ENCODE measurements at places on chromosomes 4 and X.
A peak's percentile ranks its signal among the peaks of the same experiment; 100 is the strongest.

DNA sequence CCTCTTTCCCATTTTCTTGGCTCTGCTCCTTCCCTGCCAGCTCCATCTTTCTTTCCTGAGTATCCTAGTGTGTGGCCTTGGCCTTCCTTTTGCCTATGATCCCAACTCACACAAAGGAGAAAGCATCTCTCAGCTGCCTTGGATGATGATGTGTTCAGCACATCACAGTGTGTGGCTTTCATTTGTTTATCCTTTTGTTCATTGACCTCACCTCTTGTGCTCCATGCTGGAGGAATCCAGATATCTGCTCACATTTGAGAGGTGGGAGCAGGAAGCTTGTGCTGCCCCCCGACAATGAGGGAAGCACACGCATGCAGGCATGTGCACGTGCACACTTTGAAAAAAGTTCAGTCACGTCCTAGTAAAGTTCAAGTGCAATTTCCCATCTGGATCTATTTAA lies 131.0 kb downstream of the SMIM20 start:
- no peak for DNase-seq

GRCh38 chr4:118811832-118812231 lies 24.1 kb downstream of the SEC24D start:
- no peak for DNase-seq

DNA sequence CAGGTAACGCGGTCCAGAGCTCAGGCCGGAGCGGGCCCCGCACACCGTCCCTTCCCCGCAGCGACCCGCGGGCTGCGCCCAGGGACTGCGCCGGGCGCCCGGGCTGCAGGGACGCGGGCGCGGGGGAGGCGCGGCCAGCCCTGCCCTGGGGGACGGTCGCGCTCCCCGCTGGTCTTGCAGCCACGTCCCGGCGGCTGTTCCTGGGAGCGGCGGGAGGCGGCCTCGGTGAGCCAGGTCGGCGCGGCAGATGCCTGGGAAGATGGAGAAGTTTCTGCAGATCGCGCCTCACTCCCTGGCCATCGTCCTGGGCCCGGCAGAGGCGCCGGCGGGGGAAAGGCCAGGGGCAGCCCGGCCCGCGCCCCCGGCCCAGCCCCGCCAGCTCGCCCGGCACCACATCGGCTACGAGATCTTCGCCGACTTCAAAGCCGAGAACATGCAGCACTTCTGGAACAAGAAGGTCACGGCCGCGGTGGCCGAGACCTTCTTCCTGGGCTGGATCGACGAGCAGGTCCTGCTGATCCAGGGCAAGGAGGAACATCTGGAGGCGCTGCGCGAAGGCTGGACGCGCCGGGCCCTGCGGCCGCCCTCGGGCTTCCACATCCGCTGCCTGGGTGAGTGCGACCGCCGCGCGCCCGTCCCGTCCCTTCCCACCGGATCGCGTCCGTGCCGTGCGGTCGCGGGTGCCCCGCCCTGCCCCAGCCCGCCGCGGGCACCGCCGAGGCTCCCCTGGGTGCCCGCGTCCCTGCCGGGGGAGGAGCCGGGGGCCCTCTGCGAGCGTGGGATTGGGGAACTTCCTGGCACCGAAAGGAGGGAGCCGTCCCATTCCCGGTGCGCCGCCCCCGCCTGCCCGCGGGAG lies 107.4 kb upstream of the STOX2 start:
- peak; percentile 16 for DNase-seq

- peak; percentile 45 for DNase-seq
Measured at GRCh38 chrX:15854080-15854655, 445 bp downstream of the AP1S2 start.

DNA sequence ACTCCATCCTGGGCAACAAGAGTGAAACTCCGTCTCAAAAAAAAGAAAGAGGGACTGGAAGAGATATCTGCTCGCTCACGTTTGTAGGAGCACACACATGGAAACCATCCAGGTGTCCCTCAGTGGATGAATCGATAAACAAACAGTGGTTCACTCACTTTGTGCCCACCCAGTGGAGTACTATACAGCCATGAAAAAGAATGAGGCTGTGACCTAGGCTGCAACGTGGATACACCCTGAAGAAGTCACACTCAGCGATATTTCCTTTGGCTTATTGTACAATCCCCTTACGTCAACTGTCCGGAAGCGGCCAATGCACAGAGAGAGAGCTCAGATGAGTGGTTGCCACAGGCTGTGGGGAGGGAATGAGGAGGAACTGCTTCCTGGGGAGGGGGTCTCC lies 82.3 kb upstream of the PPP2R3B start:
- no peak for DNase-seq

DNA sequence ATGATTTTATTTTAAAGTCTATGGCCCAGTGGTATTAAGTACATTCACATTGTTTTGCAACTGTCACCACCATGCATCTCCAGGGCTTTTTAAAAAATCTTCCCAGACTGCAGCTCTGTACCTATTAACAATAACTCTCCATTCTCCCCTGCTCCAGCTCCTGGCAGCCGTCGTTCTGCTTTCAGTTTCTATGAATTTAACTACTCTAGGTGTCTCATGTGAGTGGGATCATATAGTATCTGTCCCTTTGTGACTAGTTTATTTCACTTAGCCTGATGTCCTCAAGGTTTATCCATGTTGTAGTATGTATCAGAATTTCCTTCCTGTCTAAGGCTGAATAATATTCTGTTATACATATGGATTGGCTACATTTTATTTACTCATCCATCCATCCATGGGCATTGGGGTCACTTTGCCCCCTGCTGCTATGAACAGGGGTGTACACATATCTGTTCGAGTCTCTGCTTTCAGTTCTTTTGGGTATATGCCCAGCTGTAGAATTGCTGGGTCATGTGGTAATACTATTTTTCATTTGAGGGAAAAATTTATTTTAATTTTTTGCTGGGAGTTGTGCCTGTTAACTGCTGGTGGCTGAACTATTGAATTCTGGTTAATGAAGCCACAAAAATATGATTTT lies 131.3 kb downstream of the ARHGAP10 start:
- no peak for DNase-seq

DNA sequence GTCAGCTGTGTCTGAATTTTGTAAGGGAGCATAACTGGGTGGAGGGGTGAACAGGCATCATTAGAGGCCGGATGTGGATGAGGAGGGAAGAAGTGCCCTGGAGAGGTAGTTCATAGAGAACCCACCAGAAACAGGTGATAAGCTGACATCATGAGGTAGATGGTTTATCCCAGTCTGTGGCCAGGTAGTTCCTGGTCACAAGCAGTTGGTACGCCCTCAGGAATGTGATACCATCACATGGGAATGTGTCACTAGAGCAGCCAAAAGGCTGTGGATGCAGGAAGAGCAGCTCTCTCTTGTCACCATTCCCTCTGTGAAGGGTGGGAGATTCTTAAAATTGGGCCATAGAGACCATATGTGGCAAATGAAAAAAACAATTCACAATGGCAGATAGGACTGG lies 21.9 kb downstream of the MSN start:
- no peak for DNase-seq

GRCh38 chr4:42904986-42905385 lies 12.5 kb downstream of the GRXCR1 start:
- DNase-seq: no peak

DNA sequence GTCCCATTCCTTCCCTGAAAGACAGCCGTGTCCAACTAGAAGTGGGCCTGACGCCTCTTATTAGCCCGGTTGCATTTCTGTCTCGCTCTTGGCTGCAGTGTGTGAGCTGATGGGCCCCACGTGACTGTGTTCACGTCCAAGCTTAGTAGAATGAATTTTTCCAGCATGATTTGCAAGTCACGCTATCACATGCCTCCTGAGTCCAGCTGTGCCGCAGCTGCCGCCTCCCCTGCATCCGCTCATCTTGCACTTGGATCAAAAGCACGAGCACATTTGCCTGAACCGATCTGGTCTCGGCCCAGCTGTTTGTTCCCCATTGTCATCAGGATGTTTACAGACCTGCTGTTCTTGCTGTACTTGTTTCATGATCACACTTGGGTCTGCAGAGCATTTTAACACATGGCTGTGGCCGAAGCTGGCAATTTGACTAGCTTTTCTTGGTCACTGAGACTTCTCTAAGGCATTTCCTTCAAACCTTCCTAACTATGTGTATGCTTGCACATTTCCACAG lies 126.5 kb downstream of the KIT start:
- no peak for DNase-seq

GRCh38 chr4:138192113-138192512 lies 50.0 kb downstream of the SLC7A11 start:
- no peak for DNase-seq

GRCh38 chrX:19544693-19545305 lies 29.5 kb upstream of the MAP3K15 start:
- peak; percentile 36 for DNase-seq

DNA sequence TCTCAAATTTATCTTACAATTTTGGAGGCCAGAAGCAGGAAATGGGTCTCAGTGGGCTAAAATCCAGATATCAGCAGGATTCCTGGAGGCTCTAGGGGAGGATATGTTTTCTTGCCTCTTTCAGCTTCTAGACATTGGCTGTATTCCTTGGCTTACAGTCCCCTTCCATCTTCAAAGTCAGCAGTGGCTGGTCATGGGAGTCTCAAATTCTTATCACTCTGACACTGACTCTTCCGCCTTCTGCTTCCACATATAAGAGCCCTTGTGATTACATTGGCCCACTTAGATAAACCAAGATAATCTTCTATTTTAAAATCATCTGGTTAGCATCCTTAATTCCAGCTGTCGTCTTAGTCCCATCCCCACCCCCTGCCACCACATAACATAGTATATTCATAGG lies 113.0 kb downstream of the PCDH7 start:
- no peak for DNase-seq

GRCh38 chr4:102301167-102301566 lies 44.1 kb downstream of the SLC39A8 start:
- DNase-seq: no peak

DNA sequence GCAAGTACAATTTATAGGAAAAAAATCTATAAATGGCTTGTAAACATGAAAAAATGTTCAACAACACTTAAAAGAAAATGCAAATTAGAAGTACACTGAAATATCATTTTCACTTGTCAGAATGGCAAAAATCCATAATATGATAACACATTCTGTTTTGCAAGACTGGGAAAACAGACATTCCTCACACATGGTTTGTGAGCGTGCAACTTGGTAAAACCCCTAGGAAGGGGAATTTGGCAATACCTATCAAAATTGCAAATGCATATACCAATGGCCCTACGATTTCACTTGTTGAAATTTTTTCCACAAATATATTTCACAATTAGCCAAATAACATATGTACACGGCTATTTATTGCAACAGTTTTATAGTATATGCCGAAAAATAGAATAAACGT lies 31.4 kb downstream of the TBC1D9 start:
- no peak for DNase-seq

GRCh38 chrX:48475296-48475695 lies 703 bp upstream of the FTSJ1 start:
- no peak for DNase-seq

DNA sequence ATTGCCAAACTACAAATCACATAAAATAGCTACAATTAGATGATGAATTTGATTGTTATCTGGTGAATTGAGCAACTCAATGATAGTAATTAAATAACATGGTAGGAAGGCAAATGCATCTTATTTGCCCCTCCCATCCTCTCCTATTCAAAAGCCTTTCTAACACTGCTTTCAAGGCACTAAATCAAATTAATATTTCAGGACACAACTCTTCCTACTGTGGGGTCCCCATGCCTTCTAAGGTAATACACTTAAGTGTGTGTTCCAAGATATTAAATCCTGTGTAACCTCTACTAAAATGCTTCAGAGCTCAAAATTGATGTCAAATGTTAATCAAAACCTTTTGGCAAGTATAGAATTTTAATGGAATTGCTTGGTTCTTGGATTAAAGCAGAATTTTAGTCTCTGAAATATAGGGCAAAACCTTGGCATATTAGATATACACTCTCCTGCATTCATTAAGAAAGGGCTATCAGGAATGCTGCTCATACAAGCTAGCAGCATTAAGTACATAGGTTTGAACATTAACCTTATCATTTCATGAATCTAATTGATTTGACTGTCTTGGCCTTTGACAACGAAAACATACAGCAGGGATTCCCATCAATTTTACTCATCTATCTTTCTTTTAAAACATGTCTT lies 371.8 kb upstream of the GALNTL6 start:
- DNase-seq: no peak

- no peak for DNase-seq
Measured at GRCh38 chrX:153769865-153770600, 6.0 kb downstream of the PLXNB3 start.

GRCh38 chr4:23097251-23097650 lies 404.5 kb downstream of the GBA3 start:
- no peak for DNase-seq

DNA sequence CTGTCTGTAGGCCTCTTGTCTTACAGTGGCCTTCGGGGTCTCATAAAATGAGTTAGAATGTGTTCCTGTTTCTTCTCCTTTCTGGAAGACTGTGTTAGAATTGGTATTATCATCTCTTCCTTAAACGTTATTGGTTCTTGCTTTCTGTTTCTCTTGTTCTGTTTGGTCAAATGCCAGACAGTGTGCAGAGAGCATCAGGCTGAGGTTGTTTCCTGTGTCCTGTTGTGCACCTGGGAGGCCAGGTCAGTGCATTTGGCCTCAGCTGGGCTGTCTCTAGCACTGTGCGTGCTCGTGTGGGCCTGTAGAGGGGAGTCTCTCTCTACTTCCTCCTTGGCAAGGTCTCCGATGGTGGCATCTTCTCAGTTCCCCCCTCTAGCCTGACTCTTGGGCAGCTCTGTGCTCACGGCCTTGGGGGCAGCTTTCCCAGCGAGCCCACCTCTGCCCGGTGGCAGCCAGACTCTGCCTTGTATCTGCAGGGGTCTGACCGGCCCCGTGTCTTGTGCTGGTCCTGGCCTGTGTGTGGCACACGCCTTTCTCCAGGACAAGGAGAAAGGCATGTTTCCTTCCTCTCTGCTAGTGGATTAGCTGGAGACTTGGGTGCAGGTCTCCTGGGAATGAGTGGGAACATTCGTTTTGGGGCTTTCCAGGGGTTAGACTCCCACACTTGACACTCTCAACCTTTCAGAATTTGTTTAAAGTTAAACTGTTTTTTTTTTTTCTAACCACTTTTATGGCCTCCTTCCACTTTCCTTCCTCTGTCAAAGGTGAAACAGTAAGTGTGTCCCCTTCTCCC lies 62.3 kb downstream of the FAM193A start:
- DNase-seq: no peak

- DNase-seq: no peak
Measured at GRCh38 chr4:84887824-84888223, 78.7 kb downstream of the WDFY3 start.

DNA sequence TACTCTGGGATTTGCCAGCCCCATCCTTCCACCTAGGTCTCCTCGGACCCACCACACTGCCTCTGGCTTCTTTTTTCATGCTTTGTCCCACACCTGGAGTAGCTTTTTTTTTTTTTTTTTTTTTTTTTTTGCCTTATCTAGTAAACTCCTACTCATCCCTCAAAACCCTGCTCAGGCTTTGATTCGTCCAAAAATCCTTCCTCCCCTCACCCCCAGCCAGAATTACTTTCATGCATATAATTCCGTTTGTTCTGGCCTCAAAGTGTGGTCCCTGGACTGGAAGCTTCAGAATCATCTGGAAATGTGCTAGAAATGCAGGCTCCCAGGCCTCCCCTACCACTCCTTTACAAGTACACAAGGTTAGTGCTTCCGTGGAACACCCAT lies 320.1 kb downstream of the PTTG2 start:
- no peak for DNase-seq
